Neural progenitor cell (in vitro differentiated cells): ENCODE measurements at places on chromosomes 3 and 15. TPM values are rescaled to one million over a fixed set of nuclear protein-coding genes. Genes with fewer than 3 reads are reported as not detected.

- no peak for DNase-seq
Observed at GRCh38 chr15:78049691-78050440, 27.6 kb downstream of the TBC1D2B start.

- peak; percentile 79 for DNase-seq
Observed at GRCh38 chr3:183822631-183823030, 2.7 kb downstream of the MAP6D1 start.

DNA sequence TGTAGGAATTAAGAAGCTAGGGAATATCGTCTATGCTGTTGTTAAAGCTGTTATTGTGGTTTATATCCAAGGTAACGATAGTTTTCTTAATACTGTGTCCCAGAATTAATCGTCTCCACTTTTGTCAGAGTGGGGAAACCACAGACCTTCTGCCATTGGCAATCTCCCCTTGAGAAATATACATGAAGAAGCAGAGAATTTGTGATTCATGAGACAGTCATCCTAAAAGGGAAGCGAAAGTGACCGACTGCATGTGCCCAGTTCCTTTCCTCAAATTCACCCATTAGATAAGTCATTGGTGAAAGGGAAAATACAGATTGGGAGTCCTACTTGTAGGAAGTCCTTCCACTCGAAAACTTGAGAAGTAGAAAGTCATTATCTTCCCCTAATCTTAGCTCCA, 26.6 kb downstream of the DIPK2A start:
- DNase-seq: no peak

GRCh38 chr3:184694133-184694665, 17.7 kb downstream of the MAGEF1 start:
- DNase-seq: no peak

- no peak for DNase-seq
Observed at GRCh38 chr15:25249236-25250010, 189.4 kb downstream of the UBE3A start.

- DNase-seq: no peak
Observed at GRCh38 chr15:62103431-62103830, 36.7 kb downstream of the C2CD4A start.

DNA sequence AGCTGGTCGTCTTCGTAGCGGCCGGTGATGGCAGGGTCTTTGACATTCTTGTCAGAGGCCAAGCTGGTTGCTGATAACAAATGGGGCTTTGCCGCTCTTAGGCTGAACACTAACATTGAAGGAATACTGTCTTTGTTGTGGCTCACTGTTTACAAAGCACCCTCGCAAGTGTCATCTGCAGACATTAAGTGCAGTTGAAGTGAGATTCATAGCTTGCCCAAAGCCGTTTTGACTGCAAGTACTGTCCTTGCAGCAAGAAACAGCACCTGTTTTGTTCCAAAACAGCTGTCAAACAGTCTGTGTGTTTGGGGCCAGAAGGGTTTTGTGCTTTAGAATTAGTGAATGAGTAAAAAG, 568 bp downstream of the SENP2 start:
- DNase-seq: no peak

- peak; percentile 54 for DNase-seq
Observed at GRCh38 chr3:129485721-129486663, 42.4 kb upstream of the RHO start.

- DNase-seq: no peak
Observed at GRCh38 chr15:97967881-97968280, 7.4 kb downstream of the ARRDC4 start.

- DNase-seq: peak; percentile 82
Observed at GRCh38 chr3:172673210-172673679, 37.6 kb downstream of the NCEH1 start.

The MAGEL2 gene
- 2.5 and 2.6 TPM in 2 replicates for total RNA-seq

The RSL24D1 gene
- total RNA-seq: 113 and 192 TPM in 2 replicates

The TRIM59 gene
- 80.9 and 120 TPM in 2 replicates for total RNA-seq

The FEZF2 gene
- total RNA-seq: 7.6 and 9.1 TPM in 2 replicates

The IL17RB gene
- total RNA-seq: 3.4 and 5.5 TPM in 2 replicates

The HESX1 gene
- 42.1 and 50.6 TPM in 2 replicates for total RNA-seq
